Astrocyte (in vitro differentiated cells and primary cell): ENCODE measurements at places on chromosomes 7 and 10. TPM values are rescaled to one million over a fixed set of nuclear protein-coding genes. Genes with fewer than 3 reads are reported as not detected.

DNA sequence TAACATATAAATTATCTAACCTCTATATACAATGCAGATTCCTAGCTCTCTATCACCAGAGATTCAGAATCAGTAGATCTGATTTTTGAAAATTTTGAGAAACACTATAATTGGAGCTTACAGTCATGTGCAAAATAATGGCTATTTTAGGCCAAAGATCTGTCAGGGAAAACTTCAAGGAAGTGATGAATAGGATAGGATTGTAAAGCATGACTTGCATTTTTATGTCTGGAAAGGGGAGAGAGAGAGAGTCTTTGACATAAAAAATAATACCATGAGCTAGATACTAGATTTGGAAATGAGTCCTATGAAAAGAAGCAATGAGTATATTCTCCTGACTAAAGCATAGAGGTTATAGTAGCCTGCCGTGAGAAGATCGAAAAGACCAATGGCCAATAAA is 181.1 kb downstream of the SDHAF3 start:
- peak; percentile 2 for DNase-seq

DNA sequence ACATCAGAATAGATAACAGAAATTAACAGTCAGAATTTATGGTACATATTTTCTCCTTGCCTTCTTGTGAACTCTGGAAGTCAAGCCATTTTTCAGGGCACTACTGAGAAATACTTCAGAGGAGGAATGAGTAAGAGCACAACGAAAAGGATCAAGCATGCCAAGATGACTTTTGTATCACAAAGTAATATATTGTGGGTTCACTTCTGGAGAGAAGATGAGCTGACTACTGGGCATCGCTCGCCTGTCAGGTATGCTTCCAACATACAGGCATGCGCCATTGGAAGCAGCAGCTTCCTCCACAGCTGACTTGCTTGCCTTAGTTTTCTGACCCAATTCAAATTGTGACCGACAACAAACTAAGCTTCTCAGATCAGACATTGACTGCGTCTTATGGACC is 137.3 kb downstream of the VTI1A start:
- DNase-seq = peak; percentile 33

- no peak for DNase-seq
Measured at GRCh38 chr10:47329855-47330254, 7.6 kb downstream of the GDF2 start.

DNA sequence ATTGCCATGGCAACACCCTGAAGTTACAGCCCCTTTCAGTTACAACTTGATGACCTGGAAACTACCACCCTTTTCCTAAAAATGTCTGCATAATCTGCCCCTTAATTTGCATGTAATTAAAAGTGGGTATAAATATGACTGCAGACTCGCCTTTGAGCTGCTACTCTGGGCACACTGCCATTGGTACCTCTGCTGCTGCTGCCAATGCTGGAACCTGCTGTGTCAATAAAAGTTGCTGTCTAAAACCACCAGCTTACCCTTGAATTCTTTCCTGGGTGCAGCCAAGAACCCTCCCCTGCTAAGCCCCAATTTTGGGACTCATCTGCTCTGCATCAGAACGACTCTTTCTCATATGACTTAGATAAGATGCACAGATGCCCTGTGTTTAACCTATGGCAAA is 10.2 kb upstream of the FRA10AC1 start:
- no peak for DNase-seq

DNA sequence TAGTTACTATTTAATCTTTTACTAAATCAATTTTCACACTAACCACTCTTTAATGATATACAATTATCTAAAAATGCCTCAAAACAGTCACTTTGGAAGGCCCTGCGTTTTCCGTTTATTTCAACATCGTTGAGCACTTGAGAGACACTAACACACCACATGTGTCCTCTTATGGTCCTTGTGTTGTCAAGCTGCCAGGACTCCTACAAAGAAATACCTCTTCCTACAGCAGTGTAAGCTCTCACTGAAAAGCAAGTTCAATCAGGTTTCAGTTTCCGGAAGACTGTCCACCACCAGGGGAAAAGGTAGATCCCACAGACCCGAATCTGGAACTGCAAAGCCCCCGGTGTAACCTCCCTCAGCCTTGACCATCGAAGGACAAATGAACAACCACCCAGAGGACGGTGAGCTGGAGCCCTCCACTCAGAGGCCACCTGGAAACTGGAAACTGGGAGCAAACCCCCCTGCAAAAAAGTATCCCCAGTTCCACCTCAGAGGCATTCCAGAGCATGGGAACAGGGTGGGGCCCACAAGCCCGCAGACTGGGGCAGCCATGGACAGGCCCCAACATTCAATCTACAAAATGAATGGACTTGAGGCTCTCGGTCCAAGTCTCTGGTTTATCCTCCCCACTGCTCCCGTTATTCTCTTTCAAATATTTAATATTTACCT is 37.6 kb downstream of the KCNH2 start:
- no peak for DNase-seq

DNA sequence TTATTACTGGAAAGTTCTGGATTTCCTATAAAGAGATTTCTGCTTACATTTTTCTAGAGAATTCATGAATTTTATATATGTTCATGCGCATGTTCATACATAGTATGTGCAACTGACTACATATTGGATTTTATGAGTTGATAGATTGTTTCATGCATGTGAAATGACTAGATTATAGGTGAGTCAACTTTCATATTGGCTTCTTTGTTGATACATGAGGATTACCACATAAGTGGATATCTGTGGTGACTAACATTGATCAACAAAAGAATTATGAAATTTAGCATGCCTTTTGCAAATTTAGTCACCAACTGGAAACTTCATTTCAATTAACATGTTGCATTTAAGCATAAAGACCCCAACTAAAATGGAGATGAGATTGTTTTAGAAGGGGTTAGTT is 99.0 kb downstream of the GNAT3 start:
- peak; percentile 40 for DNase-seq

CHST15 gene
- 20.6 and 21.2 TPM in 2 replicates for total RNA-seq
